ENCODE measurements at places on chromosomes 7 and 10.

DNA sequence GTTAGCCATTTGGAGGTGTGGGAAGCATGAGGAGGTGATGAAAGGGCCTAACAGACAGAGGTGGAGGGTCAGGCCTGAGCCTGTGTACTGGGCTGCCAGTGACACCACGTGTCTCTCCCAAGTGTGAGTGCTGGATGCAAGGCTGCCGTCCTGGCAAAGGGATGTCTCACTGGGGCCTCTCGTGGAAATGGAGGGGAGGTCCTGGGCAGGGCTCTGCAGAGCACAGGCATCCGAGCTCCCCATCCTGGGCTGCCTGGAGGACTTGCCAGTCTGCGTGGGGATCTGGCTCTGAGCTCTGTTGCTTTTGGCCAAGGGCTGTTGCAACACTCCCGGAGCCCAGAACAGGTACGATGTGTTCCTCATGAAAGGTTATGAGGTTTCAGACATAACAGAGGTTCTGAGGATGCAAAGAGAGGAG, 77.3 kb downstream of the GRK5 start:
- DNase-seq, result no peak

DNA sequence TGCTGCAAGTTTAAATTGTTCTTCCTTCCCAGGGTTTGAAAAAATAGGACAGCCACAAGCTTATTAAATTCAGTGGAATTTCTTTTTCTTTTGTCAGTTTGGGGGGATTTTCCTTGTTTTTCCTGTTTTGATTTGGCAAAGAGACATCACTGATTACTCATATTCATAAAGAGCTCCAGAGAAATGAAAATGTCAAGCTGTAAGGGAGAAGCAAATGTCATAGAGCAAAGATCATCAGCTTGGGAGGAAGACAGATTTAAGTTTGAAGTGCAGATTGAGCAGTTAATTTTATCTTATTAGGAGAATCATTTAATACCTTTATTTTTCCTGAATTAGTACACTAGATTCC, 255.8 kb upstream of the PHYHIPL start:
- DNase-seq, result no peak

DNA sequence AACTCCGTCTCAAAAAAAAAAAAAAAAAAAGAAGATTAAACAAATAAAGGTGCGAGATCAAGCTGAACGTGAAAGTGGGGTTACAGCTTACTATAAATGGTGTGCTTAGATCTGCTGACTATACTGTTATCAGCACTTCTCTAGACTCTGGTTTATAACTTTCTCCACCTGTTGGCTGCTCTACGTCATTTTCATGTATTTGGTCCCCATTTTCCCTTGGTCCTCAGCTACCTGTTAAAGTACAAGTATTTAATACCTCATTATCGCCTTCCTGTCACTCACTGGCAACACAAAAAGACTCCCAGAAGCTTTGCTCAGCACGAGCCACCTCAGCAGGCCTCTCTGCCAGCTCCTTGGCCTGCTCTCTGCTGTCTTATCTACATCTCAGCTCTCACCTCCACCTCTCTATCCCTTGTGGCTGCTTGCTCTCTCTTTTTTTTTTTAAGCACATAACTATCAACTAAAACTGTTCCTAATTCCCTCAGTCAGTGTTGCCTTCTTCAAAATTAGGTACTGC, 95.0 kb downstream of the ARMH3 start:
- DNase-seq, result no peak

DNA sequence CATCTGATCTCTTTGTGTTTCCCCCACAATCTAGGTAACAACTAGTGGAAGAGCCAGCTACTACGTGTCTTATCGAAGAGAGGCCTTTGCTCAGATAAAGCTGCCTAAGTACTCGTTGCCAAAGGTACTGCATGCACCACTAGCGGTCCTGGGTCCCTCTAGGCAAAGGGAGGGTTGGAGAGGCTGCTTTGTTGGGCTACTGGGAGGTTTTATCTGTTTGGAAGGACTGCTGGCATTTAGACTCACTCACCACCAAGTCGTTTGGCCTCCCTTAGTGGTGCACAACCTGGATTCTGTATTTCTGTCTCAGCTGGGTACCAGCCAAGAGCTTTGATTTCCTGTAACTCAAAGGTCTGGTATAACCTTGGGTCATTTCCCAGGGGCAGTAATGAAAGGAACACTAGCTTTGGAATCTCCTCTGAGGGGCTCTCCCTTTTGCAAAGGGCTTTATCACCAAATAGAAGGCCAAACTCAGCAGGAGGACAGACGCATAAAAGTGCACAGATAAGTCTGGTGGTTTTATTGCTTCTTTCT, 498.3 kb downstream of the SORCS3 start:
- no peak for DNase-seq

DNA sequence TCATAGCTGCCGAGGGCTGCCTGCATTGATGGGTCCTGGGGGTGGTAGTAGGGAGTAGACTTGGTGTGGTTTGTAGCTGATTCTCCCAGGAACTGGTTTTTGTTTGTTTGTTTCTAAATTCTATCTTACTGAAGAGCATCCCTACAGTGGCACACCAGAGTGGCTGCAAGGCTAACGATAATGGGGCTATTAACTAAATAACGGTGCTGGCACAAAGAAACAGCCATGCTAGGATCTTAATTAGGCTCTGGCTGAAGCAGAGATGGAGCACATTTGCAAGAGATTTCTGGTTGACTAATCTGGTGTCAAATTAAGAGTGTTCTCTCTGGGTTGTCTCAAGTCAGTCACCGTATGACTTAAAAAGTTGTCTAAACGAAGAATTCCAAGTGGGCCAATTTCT, 590.0 kb downstream of the NRG3 start:
- DNase-seq, result no peak

DNA sequence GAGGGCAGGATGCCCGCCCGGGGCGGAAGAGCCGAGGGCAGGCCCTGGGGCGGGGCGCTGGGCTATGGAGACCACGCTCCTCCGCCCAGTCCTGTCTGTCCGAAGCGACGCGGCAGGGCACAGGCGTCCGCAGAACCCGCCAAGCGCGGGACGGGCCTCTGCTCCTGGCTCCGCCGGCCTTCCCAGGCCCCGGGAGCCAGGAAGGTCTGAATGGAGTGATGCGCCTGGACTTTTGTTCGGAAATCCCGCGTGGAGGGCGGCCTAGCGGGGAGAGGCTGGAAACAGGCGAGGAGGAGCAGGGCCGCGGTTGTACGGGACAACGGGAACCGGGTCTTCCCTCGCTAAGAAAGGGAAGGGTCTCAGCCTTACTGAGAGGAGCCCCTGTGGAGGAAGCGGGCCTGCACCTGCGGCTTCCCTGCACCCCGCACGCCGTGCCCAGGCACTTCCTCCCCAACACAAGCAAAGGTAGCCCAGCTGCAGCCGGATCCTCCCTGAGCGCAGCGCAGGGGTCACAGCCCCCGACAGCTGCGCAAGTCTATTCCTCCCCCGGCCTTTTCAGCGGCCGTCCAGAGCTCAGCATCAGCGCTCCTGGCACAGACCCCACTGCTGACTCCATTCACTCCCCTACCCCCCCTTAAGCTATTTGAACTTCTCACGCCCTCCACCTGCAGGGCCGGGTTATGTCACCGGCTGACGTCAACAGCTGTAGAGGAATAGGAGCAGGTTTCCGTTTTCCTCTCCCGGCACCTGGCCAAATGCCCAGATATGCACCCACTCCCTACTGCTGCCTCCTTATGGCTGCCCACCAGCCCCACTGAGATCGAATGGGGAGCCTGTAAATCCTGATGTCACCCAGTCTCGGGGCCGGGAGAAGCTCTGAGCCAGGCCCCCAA, 143.2 kb upstream of the RET start:
- no peak for DNase-seq

- DNase-seq, result no peak
These were observed 15.6 kb downstream of the RGS10 start for GRCh38 chr10:119526621-119527592.

- DNase-seq, result no peak
These were observed 275.2 kb downstream of the POU6F2 start for GRCh38 chr7:39252916-39253315.

DNA sequence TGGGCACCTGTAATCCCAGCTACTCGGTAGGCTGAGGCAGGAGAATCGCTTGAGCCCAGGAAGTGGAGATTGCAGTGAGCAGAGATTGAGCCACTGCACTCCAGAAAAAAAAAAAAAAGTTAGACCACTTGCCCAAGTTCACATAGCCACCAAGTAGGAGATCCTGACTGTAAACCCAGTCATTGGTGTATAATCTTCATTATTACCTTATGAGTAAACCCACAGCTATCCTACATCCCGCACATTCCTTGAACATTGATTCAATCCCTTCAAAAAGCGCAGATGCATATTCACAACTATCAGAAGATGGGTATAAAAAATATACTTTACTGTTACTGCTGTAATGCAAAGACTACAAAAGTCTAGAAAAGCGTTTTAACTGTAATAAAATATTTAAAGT, 512.9 kb downstream of the SUGCT start:
- DNase-seq, result no peak

GRCh38 chr10:113202011-113202410, 252.0 kb downstream of the TCF7L2 start:
- DNase-seq, result no peak

DNA sequence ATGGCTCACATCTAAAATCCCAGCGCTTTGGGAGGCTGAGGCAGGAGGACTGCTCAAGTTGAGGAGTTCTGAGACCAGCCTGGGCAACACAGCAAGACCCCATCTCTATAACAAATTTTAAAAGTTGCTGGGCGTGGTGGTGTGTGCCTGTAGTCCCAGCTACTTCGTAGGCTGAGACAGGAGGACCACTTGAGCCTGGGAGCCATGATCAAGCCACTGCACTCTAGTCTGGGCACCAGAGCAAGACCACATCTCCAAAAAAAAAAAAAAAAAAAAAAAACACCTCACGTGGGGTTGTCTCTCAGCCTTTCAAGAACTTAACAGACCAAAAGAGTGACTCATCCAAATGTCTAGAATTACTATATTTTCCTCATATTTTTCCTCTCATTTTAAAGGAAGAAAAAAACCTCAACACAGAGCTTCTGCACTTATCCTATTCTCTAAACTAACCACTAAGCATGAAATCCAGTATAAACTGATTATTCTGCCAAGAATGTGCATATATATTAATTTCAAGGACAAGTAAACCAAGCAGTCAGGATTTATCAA, 46.3 kb downstream of the CUL2 start:
- DNase-seq, result no peak

DNA sequence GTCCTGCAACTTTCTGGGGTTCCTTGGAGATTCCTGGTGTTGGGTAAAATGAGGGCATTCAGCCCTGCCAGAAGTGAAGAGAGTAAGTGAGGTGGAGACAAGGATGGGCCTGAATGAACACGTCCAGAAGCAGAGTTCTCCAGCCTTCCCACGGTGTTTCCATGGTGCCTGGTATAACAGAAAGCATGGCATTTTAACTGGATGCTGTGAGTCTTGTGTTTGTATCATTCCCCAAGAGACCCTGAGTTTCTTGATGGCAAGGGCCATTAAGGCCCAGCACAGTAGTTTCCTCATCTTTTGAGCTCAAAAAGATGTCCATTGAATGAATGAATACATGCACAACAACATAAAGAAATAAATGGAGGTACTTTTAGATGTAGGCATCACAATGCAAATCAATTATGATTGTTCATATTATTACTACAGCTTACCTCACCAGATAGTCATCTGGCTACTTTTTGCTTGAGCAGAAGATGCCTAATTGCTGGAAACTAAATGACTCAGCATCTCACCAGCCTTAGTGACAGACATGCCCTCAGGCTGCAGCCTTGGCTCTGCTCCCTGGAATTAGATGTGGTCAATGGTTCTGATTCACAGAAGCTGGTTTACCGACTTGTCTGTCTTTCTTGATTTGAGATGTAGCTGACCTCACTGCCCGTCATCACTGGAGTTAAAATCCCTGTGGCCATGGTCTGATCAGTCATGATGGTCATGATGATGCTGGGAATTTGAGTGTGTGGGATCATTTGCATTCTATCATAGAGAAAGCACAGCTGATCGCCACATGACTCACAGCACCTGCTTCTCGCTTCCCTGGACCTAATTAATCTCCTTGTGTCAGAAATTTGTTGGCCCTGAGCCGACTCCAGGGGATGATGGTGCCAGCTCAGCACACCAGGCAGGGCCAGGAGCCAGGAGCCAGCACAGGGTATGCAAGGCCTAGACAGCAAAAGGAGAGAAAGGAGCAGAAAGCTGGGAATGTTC, 83.9 kb downstream of the CXCL12 start:
- no peak for DNase-seq

- no peak for DNase-seq
These were observed 141.8 kb downstream of the POLR1F start for GRCh38 chr7:19567011-19567410.

GRCh38 chr7:28362182-28362581, 50.1 kb upstream of the CREB5 start:
- no peak for DNase-seq

GRCh38 chr10:60312818-60313588, 76.7 kb downstream of the ANK3 start:
- DNase-seq, result no peak

- DNase-seq, result no peak
These were observed 49.9 kb upstream of the CD36 start for GRCh38 chr7:80588591-80588990.

GRCh38 chr7:45923818-45924217, 2.7 kb upstream of the IGFBP3 start:
- no peak for DNase-seq

DNA sequence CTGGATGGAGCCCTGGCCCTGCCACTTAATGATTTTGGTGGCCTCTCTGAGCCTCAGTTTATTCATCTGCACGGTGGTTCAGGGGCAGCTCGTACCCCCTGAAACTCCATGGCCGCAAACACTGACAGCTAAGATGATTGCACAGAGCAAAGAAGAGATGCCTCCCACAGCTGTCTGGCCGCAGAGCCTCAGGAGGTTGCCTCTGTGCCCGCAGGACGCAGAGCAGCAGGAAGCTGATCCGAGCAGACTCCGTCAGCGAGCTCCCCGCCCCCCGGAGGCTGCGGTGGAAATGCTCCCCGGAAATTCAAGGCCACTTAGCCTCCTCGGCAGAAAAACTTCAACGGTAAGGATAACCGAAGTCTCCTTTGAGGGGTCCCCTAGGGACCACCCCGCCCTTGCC, 30.2 kb upstream of the C10orf53 start:
- DNase-seq, result no peak

DNA sequence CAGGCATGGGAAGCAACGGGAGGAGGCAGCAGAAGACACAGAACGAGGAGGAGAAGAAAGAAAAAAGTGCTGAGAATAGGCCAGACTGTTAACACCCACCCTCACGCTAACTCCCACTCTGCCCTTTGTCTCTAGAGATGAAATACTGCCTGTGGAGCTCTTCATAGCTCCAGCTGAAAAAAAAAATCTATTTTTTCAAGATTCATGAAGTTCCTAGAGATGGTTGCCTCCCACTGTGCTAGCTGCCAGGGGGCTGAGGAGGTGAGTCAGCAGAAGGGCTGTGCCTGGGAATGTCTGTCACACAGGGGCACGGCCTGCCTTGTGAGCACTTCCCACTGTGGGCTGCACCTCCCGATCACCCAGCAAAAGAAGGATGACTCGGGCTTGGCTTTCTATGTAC, 144.5 kb downstream of the RNF216 start:
- DNase-seq, result no peak

- DNase-seq, result no peak
These were observed 27.0 kb upstream of the ZPBP start for GRCh38 chr7:50119815-50120637.

DNA sequence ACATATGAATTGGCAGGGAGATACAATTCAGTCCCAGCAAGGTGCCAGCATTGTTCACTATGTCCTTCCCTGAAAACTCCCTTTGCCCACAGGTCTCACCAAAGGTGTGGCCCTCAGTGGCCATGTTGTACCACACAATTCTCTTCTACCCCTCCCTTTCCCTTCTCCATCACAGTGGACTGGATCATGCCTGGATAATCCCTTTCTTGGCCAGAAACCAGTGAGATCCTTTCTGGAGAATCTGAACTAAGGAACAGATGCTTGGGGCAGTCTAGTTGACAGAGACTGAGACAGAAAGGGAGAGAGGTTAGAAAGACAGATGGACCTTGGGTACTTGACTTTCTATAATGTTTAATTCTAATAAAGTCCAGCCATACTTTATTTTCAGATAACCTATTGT, 9.5 kb downstream of the NMT2 start:
- DNase-seq, result no peak
